NCI-H69 (cell line): ENCODE measurements at places on chromosomes 3 and 15.

DNA sequence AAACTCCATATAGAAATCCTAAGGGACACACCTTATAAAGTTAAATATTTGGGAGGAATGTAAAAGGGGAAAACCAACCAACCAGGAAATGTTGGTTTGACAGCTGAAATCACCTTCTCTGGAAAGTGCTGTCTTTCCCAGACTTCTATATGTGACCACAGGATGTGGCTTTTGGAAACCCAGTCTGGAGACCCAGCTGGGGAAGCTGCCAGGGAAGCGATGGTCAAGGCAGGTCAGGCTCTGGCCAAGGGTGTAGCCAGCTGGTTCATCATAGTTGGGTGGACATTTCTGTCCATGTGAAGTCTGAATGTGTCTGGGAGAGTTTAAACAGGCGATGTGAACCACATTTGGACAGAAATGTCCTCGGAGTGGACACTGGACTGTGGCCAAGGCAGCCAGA lies 73.9 kb downstream of the ARNT2 start:
- no peak for DNase-seq

- DNase-seq = no peak
Measured at GRCh38 chr15:101431748-101432147, 57.8 kb downstream of the PCSK6 start.

DNA sequence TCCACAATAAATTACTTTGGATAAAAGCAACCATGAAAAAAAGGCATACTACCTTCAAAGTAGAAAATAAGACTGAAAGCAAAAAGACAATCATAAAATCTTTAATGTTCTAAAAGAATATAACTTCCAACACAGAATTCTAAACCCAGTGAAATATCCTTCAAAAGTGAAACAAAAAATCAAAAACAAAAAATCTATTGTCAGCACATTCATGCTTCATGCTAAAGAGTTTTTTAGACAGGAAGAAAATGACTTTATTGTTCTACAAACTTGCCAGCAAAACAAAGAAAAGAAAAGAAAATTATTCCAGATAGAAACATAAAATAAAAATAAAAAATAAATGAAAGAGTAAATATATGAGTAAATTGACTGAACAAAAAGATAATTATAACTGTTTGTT lies 134.9 kb downstream of the EFHB start:
- DNase-seq = no peak

DNA sequence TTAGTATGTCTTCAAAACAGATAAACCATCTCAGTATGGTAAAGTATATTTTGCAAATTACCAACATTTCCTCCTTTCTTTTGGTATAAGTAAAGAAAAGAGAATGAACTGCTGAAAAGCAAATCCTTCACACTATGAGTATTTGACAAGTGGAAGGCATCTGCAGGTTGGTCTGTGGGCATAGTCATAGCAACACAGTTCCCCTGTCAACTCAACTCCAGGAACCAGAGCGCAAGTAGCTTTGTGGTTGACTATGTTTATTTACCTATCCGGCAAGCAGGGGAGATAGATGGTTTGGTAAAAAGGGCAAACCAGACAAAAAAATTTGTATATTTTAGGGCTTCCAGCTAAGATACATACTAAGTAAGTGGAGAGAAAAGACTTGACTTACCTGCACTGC lies 88.3 kb upstream of the PPIB start:
- no peak for DNase-seq

GRCh38 chr15:79798311-79798710 lies 98.5 kb downstream of the MTHFS start:
- DNase-seq = no peak

DNA sequence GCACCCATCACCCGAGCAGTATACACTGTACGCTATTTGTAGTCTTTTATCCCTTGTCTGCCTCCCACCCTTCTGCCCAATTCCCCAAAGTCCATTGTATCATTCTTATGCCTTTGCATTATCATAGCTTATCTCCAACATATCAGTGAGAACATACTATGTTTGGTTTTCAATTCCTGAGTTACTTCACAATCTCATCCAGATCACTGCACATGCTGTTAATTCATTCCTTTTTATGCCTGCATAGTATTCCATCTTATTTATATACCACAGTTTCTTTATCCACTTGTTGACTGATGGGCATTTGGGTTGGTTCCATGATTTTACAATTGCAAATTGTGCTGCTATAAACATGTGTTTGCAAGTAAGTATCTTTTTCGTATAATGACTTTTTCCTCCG lies 564.7 kb upstream of the NECTIN3 start:
- DNase-seq = no peak

- no peak for DNase-seq
Measured at GRCh38 chr3:34864011-34864410, 775.3 kb upstream of the ARPP21 start.

DNA sequence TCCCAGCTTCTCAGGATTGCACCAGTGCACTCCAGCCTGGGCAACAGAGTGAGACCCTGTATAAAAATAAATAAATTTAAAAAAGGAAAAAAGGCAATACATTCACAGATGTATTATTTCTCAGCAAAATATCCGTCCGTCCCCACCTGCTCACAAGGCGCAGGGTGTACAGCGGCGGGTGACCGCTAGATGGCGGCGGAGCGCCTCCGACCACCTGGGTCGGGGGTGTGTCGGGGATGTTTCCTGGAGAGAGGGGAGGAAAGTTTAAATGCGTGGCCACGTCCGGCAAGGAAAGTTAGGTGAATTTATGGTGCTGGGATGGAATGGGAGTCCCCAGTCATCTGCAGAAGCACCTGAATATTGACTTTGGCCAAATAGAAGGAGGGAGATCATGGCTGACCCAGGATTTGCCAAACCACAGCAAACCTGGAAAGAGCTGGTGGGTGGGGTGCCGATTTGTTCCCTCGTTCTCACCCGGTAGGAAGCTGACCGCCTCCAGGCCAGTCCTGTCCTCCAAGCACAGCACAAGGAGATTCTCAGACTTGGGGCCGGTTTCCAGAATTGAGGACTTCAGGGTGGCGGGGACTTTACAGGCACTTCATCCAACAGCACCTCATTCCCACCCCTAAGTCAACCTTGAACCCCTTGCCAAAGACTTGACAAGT lies 88.3 kb downstream of the TMEM266 start:
- DNase-seq = peak; percentile 56

- DNase-seq = no peak
Measured at GRCh38 chr3:133106169-133106568, 68.0 kb downstream of the TMEM108 start.

- no peak for DNase-seq
Measured at GRCh38 chr3:89145995-89146394, 38.6 kb downstream of the EPHA3 start.

DNA sequence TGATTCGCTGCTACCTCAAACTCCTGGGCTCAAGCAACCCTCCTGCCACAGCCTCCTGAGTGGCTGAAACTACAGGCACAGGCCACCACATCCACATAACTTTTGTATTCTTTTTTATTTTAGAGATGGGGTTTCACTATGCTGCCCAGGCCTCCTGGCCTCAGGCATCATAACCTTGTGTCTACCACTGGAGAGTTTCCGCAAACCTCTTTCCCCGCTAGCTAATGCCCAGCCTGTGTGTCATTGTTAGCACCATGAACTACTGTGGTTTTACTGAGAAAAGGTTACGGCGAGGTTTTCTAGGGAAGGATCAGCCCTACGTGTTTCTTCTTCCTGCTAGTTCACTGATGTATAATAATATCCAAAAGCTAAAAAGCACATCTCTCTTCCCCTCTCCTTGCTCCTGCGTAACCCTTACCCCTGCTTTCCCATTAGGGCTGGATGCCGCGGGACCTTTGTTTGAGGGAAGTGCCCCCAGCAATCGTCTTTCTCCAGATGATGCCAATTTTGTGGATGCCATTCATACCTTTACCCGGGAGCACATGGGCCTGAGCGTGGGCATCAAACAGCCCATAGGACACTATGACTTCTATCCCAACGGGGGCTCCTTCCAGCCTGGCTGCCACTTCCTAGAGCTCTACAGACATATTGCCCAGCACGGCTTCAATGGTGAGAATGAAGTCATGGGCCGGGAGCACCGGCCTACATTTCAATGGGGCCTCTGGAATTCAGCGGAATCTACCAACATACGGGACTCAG lies 113.7 kb downstream of the LIPC start:
- DNase-seq = no peak

DNA sequence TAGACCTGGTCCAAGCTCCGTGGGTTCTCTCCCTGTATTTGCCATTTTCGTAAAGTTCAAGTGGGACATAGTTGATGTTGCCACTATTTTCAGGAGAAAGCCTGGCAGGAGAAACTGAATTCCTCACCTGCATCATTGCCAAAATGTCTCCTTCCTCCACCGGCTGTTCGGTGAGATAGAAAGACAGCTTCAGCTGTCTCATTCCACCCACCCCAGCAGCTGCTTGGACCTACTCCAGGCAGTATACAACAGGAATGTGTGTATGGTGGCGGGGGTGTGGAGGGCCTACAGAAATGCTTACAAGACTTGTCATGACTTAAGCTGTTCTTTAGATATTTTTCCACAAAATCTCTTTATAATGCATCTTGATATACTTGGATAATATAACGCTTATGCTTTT lies 132.7 kb upstream of the RAP2B start:
- DNase-seq = peak; percentile 5

GRCh38 chr15:69892351-69892750 lies 205.4 kb downstream of the TLE3 start:
- DNase-seq = no peak

DNA sequence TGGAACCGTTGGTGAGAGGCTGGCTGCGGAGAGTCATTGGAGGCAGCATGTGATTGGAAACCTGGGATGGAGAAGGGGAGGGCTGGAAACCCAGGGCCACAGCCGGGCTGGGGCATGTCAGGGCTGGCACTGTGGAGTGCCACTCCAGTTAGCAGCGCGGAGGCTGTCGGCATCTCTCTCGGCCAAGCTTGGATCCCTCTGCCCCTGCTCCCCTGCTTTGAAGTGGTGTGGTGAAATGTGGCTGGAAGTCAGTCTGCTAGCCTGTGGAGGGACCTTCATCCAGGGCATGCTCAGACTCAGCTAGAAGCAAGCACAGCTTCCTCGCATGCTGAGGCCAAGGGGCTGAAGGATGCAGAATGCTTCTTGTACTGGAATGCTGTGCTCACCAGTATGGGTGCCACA lies 13.5 kb downstream of the SLCO3A1 start:
- DNase-seq = no peak

DNA sequence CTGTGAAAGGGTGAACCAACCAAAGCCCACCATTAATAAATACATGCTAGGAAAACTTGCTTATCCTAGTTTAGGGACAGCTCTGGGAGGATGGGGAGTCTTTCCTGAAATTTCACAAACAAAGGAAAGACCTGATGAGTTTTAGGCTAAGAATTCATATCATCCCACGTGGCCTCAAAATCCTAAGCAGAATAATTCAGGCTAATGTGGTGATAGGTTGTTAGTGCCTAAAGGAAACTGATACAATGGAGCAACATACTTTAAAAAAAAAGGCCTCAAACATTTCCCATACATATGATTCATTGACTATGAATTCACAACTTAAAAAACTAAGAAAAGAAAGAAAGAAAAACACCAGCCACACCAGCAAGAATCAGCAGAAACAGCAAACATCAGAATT lies 126.9 kb upstream of the CNTN4 start:
- DNase-seq = no peak

DNA sequence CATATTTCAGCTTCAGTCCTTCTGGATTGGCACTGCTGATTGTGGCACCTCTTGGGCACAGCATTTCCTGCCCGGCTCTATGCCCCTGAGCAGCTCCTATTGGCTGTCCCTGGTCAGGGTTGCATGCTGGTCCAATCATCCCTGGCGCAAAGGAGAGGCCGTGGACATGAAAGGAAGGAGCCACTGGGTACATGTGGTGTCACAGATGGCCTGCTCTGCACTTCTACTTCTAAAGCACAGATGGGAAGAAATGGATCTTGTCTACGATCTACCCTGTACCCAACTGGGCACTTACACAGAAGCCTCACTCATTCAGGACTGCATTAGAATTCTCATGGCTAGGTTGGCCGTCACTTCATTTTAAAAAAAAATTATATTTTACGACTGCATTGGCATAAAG lies 232.5 kb downstream of the SHQ1 start:
- DNase-seq = no peak

DNA sequence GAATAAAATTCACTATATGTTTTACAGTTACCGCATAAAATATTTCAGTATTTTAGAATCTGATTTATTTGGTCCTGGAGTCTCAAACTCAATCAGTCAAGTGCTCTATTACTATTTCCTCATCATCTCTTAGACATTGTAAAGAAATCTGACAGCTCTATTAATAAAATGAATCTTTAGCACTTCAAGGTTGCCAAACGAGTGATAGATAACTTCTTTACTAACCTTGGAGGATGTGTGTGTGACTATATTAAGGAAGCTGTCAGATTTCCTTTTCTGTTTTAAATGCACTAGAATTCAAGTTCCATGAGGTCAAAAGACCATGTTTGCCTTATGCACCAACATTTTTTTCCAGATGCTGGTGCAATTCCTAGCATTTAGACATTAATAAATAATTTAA lies 389.8 kb upstream of the AZI2 start:
- no peak for DNase-seq

- peak; percentile 43 for DNase-seq
Measured at GRCh38 chr3:5258526-5258925, 71.0 kb downstream of the EDEM1 start.

GRCh38 chr3:64342940-64343688 lies 117.8 kb upstream of the PRICKLE2 start:
- peak; percentile 10 for DNase-seq

DNA sequence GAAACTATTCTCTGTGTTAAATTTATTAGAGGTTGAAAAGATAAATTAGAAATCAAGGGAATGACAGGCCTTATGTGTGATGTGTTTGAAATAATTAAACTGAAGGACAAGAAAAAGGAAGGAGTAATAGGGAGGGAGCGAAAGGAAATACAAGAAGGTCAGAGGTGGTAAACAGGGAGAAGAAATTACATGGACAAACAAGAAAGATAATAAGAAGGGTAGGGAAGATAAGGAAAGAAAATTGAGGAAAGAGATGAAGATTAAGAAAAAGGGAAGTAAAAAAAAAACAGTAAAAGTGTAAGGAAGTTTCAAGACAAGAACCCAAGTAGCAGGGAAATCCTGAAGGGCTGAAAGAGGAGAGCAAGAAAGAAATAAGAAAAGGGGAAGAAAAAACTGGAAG lies 26.2 kb upstream of the ANXA2 start:
- DNase-seq = no peak

GRCh38 chr3:81728766-81729544 lies 32.5 kb downstream of the GBE1 start:
- no peak for DNase-seq

DNA sequence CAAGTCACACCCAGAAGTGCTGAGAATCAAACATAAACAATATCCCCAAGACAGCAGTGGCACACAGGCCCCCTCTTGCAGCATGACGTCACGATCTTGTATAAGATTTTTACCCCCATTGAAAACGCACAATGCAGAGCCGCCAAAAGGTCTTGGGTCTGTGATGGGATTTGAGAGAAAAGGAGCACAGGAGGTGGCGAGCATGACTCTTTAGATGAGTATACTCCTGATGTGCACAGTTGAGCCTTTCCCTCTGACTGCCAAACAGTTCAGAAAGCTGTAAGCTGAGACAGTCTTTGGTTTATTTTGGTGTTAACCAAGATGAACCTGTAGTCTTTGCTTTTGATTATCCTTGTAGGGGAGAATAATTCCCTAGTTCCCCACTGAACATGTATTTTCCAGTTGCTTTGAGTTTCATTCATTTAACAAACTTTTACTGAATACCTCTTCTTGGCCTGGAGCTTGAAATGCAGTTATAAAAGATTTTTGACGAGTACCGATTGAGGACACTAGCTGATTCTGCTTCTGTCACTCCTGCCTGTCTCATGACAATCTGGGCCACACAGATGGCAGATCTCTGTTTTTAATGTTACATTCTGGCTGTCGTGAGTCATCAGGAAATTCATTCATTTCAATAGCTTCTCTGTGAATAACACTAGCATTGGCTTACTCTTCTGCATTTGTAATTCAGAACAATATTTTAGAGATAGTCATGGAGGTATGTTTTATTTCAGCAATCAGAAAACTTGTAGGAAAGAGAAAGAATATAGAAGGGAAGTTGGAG lies 28.9 kb downstream of the CFAP91 start:
- DNase-seq = no peak
